Adrenal gland (tissue), 19 donors: ENCODE measurements at places on chromosomes 7 and 10. TPM values are rescaled to one million over a fixed set of nuclear protein-coding genes. Genes with fewer than 3 reads are reported as not detected.

The HUS1 gene
- polyA plus RNA-seq = 8.3 TPM

The ACSM6 gene
- polyA plus RNA-seq = not detected

The ZNF22 gene
- polyA plus RNA-seq = 10.9 TPM

The SPAM1 gene
- not detected for polyA plus RNA-seq

The FGL2 gene
- 6.8 TPM for polyA plus RNA-seq

The SPDYE9 gene
- polyA plus RNA-seq = not detected

The PANK1 gene
- 12.8 TPM for polyA plus RNA-seq

- no peak for DNase-seq
These were observed 201.6 kb downstream of the IPMK start for GRCh38 chr10:58066126-58066525.

GRCh38 chr7:146054909-146055308, 61.7 kb upstream of the CNTNAP2 start:
- DNase-seq = no peak

- DNase-seq = no peak
These were observed 322.8 kb downstream of the POM121L12 start for GRCh38 chr7:53358269-53358668.

- DNase-seq = no peak
These were observed 55.0 kb upstream of the DUSP5 start for GRCh38 chr10:110442746-110443145.

DNA sequence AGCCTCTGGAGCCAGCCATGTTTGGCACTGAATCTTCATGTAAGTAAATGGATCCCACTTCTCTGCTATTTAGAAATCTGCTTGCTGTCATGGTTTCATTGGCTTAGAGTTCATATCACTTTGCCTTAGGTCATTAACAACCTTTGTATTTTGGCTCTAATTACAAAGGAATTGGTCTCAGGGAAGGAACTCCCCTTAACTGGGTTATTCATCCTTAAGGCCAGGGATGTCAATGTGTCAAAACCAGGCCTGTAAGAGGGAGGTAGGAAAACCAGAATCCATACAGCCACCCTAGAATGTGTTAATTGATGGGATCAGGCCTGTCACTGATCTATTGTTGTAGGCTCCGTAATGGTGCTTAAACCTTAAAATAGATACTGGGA, 67.3 kb downstream of the ST7 start:
- no peak for DNase-seq

DNA sequence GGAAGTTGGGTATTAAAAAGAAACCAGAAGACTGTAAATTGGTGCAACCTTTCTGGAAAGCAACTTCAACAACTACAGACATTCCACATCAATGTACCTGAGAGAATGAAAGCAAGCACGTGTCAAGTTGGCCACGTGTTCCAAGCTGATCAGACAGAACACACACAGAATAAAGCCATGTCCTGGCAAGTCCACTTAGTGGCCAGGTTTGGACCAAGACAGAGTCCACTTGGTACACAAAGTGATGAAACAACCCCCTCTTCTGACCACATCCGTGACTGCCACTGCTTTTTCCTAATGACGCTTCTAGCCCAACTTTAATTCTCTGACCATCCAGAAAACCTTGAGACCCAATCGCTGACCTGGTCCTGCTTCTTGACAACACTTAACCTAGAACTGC, 109.4 kb downstream of the ABLIM1 start:
- peak; percentile 42 for DNase-seq

DNA sequence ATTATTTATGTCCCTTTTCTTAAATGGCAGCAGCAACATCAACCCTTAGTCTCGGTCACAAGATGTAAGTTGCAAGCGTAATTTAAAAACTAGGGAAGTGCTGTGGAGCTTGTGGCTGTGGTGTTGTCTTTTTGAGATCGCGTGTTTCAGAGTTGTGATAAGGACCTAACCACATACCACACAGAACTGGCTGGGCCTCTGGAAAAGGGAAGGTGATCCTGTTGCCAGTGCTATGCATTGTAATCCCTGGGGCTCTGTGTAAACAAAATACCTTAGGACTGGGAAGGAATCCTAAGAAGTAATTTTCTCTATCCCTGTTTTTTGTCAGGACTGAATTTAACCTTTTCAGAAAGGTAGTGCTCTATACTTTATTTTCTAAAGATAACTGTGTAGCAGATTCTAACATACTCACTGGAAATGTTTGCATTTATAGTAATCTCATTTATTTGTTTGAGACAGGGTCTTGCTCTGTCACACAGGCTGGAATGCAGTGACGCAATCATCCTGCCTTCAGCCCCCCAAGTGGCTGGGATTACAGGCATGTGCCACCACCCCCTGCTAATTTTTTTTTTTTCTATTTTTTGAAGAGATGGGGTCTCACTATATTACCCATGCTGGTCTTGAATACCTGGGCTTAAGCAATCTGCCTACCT, 60.4 kb downstream of the INPP5F start:
- DNase-seq = no peak

DNA sequence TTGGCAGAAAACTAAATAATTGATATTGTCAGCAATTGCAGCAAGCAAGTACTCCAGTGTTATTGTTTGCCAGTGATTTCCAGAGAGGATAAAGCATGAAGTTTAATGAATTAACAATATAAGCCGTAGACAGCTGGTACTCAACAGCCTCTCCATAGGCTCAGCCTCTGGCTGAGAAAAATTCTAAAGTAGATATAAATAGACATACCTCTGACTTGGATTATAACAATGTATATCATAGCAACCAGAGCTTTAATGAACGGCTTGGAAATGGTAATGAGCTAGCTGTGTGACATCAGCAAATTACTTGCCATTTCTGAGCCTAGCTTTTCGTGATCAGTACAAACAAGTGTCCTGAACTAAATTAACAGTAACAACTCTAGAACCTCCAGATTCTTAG, 1055.4 kb upstream of the AUTS2 start:
- no peak for DNase-seq

- DNase-seq = no peak
These were observed 308.0 kb downstream of the EXOC4 start for GRCh38 chr7:133560900-133561299.

DNA sequence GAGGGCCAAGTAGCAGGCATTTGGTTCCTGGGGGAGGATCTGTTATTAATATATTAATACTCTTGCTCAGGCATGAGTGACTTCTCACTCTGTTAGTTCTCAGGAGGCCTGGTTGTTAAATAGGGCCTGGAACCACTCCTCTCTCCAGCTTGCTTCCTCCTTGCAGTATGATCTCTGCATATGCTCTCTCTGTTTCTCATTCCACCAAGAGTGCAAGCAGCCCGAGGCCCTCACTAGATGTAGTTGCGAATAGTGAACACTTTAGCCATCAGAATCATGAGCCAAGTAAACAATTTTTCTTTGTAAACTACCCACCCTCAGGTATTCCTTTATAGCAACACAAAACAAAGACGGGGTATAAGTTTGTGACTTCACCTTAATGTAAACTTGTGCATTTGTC, 784.3 kb downstream of the DNAJB9 start:
- no peak for DNase-seq

GRCh38 chr7:103993551-103993950, 4.1 kb upstream of the RELN start:
- DNase-seq = no peak

- no peak for DNase-seq
These were observed 67.2 kb upstream of the POT1 start for GRCh38 chr7:124996778-124997177.

- no peak for DNase-seq
These were observed 498 bp upstream of the CALHM2 start for GRCh38 chr10:103452506-103453230.

- DNase-seq = no peak
These were observed 160.6 kb downstream of the ADARB2 start for GRCh38 chr10:1576467-1577372.

DNA sequence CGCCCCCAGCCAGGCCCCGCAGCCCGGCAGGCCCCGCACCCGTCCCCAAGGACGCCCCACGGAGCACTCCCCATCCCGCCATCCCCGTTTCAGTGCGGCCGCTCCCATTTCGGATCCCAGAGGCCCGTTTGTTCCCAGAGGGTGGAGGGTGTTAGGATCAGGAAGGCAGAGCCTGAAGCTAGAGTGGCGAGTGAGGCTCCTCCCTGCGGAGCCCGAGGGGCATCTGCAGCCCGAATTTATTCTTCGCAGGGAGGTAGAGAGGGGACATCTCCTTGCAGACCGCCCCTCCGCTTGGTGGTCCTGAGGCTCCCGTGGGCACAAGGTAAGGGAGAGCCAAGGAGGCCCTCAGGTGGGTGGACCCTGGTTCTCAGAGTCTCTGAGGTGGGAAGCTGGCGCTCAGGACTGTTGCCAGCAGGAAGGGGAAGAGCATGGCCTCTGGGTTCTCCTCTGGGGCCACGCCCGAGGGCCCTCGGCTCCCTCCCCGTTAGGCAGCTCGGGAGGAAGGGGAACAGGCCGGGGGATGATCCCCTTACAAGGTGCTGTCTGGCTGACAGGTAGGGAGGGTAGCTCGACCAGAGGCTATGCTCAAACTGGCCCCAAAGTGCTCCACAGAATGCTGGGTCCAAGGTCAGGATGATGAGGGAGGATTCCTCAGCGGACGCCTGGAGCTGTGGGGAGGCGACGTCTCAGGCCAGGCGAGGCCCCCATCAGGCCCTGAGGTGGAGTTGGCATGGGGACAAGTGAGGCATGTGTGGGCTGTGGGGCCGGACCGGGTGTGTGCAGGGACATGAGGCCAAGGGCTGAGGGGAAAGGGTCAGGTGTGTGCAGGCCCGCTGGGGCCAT, 17.4 kb downstream of the POLL start:
- no peak for DNase-seq
